Osteocyte (in vitro differentiated cells): ENCODE measurements at places on chromosomes 3 and 15.

- H3K36me3 ChIP-seq = peaks cover 65% of the 10 kb centered on the region
- DNase-seq = no peak
- no peak overlapping the region for H3K27ac ChIP-seq
- no peaks in the 10 kb centered on the region for H3K27me3 ChIP-seq
- H3K4me1 ChIP-seq = no peaks in the 10 kb centered on the region
- H3K4me3 ChIP-seq = no peak overlapping the region
These were observed 25.4 kb downstream of the EDEM1 start for GRCh38 chr3:5212628-5213573.

GRCh38 chr15:68801572-68802148 lies 19.0 kb downstream of the ANP32A start:
- no peak overlapping the region for H3K27ac ChIP-seq
- H3K4me1 ChIP-seq = peaks cover 22% of the 10 kb centered on the region
- no peak overlapping the region for H3K4me3 ChIP-seq
- H3K36me3 ChIP-seq = peaks cover 7% of the 10 kb centered on the region
- DNase-seq = no peak
- H3K27me3 ChIP-seq = no peaks in the 10 kb centered on the region

GRCh38 chr15:97479957-97480356 lies 480.5 kb upstream of the ARRDC4 start:
- peaks cover 3% of the 10 kb centered on the region for H3K27me3 ChIP-seq
- H3K27ac ChIP-seq = no peak overlapping the region
- H3K4me3 ChIP-seq = no peak overlapping the region
- H3K36me3 ChIP-seq = no peaks in the 10 kb centered on the region
- no peak for DNase-seq

DNA sequence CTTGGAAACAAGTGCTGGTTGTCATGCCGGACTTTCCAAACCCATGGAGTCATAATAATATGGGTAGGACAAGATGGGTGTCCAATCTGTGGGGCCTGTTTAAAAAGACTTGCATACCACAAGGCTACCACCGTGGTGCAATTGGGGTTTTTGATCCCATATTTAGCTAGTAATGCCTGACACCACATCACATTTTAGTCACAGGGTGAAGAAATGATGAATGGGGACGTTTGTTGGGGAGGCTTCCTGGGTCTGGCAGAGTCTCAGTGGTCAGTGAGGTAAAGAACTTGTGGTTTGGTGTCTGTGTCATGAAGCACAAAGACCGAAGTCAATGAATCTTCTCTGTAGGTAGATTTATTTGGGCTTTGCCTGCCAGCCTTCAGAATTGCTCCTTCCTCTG lies 31.0 kb downstream of the P3H2 start:
- peaks cover 17% of the 10 kb centered on the region for H3K36me3 ChIP-seq
- peaks cover 77% of the 10 kb centered on the region for H3K4me1 ChIP-seq
- H3K27me3 ChIP-seq = no peaks in the 10 kb centered on the region
- peak overlapping the region; percentile 43 for H3K27ac ChIP-seq
- DNase-seq = no peak

DNA sequence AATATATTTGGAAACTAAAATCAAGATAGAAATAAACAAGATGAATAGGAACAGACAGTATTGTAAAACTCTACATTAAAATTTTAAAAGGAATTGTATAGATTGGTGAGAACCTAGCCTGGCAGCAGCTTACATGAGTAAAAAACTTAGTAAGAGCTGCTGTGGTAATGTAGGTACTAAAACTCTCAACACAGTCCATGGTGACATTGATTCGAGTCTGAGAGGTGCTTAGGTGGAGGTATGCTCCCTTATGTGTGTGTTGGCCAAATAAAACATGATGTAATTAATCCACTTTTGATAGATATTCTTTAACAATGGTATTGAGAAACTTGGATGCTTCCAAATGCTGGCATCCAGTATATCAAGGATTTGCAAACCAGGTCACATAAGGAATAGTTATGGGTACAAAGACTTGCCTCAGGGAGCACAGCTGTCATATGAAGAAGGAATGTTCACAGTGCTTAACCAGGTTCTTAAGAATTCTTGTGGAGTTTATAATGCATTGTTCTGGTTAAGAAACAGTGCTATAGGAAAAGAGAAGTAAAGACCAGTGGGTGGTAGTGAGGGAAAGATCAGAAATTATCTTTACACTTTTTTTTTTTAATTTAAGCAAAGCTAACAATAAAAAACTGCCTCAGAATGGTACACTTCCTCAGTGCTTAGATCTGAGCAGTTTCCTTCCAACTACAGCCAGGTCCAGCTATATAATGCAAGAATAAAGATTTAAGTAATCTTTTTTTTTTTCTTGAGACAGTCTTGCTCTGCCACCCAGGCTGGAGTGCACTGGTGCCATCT lies 24.6 kb upstream of the IL20RB start:
- H3K27ac ChIP-seq = no peak overlapping the region
- H3K27me3 ChIP-seq = no peaks in the 10 kb centered on the region
- peaks cover 25% of the 10 kb centered on the region for H3K36me3 ChIP-seq
- peaks cover 36% of the 10 kb centered on the region for H3K4me1 ChIP-seq

GRCh38 chr3:112002096-112002971 lies 3.6 kb downstream of the TAGLN3 start:
- no peak overlapping the region for H3K4me3 ChIP-seq
- H3K27ac ChIP-seq = no peak overlapping the region
- no peak for DNase-seq
- no peaks in the 10 kb centered on the region for H3K36me3 ChIP-seq

GRCh38 chr3:117526470-117527079 lies 817.0 kb downstream of the TUSC7 start:
- H3K36me3 ChIP-seq = no peaks in the 10 kb centered on the region
- peaks cover 16% of the 10 kb centered on the region for H3K4me1 ChIP-seq
- no peak overlapping the region for H3K4me3 ChIP-seq
- H3K27ac ChIP-seq = no peak overlapping the region
- no peak for DNase-seq

DNA sequence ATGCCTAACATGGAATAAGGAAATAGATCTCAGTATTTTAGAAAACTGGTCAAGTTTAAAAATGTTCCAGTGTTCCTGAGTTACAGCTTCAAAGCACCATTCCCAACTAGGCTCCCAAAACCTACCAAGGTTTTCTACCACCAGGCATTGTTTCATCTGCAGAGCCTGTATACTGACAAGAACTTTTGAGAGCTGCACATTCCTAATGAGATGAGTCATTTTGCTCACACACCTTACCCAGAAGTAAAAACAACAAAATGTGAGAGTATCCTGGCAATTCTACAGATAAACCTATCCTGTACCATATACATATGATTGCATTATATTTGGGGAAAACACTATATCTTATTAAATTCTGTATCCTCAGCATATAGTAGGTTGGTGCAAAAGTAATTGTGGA lies 90.7 kb downstream of the ATP8B4 start:
- DNase-seq = no peak
- H3K4me3 ChIP-seq = no peak overlapping the region
- H3K27ac ChIP-seq = no peak overlapping the region
- H3K27me3 ChIP-seq = peaks cover 31% of the 10 kb centered on the region
- no peaks in the 10 kb centered on the region for H3K4me1 ChIP-seq
